ENCODE measurements at places on chromosomes 12 and 14.

DNA sequence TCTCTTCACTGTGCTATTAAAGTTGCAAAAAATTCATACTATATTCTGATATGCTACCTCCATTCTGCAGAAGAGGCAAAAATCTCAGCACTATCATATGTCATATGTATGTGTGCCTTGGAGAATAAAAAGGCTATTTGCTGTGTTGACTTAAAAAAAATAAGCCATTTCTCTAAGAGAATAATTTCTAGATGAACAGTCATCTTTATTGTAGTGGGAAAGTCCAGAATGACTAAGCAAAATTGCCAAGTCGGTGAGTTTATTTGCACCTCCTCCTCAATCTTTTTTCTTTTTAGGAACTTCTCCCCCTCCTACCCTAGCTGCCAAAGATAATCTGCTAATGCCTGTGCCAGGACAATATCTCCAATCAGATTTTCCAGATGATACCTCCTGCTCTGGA lies 353.8 kb upstream of the FAR2 start:
- DNase-seq = no peak

- DNase-seq = no peak
These were observed 89.3 kb upstream of the DHRS4 start for GRCh38 chr14:23864259-23864658.

DNA sequence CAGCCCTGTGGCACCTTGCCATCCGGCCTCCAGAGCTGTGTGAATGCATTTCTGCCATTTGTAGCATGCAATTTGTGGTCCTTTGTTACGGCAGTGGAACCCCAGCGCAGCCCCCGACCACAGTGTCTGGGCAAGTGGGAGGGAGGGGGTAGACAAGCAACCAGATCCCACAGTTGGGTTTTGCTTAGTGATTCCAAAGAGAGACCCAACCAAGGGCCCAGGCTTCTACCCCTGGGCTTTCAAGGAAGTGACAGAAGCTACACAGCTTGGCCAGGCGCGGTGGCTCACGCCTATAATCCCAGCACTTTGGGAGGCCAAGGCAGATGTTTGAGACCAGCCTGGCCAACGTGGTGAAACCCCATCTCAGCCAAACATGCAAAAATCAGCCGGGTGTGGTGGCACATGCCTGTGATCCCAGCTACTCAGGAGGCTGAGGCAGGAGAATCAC lies 17.8 kb downstream of the ZBTB42 start:
- no peak for DNase-seq

DNA sequence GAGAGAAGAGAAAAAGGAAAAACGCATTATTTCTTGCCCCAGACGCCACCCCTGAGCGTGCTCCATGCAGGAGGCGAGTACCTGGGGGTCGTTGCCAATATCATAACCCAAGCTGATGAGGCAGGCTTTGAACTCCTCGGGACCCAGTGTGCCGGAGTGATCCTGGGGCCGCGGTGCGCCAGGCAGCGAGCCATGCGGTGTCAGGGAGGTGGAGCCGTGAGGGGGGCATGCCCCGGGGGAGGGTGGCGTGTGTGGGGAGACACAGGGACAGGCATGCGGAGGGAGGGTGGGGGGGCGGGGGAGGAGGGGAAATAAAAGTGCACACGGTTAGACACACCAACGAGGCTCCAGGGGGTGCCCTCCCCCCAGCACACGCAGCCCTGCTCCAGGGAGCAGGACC lies 86.0 kb upstream of the ZFP36L1 start:
- DNase-seq = no peak

DNA sequence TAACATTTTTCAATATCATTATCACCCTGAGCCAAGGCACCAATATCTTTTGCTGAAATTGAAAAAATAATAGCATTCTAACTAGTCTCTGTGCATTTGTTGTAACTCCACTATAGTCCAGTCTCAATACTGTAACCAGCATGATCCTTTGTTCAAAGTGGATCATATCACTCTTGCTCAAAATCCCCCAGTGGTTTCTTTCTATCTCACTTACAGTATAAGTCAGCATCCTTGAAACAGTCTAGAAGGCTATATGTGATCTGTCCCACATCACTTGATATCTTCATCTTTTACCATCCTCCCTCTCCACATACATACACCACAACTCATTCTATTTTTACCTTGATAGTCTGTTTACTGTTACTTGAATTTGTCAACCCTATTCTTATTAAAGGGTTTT lies 435.7 kb downstream of the CCER1 start:
- no peak for DNase-seq

GRCh38 chr14:104781271-104782077 lies 14.1 kb downstream of the AKT1 start:
- no peak for DNase-seq

GRCh38 chr12:96879301-96879700 lies 27.8 kb upstream of the NEDD1 start:
- no peak for DNase-seq

DNA sequence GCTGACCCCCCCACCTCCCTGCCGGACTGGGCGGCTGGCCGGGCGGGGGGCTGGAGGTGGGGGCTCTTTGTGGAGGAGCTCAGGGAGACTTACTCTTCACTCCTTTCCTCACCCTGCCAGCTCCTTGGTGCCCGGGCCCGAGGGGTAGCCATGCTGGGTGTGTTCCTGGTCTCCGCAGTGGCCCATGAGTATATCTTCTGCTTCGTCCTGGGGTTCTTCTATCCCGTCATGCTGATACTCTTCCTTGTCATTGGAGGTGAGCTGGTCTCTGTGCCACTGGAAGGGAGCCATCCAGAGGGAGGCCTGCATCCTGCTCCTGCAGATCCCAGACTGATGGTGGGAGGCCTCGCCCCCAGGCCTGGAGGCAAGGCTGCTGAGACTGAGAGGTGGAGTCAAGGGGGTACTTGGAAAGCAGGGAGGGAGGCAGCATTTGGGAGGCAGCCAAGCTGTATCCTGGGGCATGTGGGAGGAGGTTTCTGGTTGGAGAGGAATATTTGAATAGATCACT lies 19.7 kb downstream of the SOAT2 start:
- no peak for DNase-seq

DNA sequence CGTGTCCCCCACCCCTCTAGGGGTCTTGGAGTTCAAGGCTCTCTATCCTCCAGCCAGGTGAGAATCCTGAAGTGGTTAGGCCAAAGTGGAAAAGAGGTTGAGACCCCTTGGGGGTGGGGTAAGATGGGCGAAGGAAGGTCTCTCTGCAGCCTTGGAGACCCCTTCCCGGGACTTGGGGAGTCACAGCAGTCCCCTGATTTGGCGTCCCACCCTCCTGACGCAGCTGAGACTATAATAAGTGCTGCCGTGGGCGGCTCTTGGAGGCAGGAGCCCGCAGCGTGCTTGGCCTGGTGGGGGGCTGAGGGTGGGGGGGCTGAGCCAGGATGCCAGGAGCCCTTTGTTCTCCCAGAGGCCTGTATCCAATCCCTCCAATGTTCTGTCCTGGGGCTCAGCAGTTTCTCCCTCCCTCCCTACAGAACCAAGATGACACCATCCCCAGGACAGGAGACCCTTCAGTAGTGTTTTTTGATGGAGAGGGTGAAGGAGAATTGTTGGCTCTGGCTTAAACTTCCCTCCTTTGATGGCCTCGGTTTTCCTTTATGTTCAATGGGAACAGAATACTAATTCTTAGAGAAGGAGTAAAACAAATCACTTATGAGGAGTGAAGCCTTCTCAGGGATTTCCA lies 1.5 kb upstream of the AGAP2 start:
- no peak for DNase-seq

- DNase-seq = no peak
These were observed 71.7 kb upstream of the ETV6 start for GRCh38 chr12:11577658-11578260.

- DNase-seq = no peak
These were observed 35.9 kb downstream of the FLRT2 start for GRCh38 chr14:85565862-85566296.

- DNase-seq = no peak
These were observed 12.8 kb downstream of the BAG5 start for GRCh38 chr14:103549361-103550311.

- DNase-seq = no peak
These were observed 27.4 kb upstream of the TSPAN9 start for GRCh38 chr12:3049611-3050249.

- no peak for DNase-seq
These were observed 369.3 kb downstream of the VRK1 start for GRCh38 chr14:97166497-97166896.

DNA sequence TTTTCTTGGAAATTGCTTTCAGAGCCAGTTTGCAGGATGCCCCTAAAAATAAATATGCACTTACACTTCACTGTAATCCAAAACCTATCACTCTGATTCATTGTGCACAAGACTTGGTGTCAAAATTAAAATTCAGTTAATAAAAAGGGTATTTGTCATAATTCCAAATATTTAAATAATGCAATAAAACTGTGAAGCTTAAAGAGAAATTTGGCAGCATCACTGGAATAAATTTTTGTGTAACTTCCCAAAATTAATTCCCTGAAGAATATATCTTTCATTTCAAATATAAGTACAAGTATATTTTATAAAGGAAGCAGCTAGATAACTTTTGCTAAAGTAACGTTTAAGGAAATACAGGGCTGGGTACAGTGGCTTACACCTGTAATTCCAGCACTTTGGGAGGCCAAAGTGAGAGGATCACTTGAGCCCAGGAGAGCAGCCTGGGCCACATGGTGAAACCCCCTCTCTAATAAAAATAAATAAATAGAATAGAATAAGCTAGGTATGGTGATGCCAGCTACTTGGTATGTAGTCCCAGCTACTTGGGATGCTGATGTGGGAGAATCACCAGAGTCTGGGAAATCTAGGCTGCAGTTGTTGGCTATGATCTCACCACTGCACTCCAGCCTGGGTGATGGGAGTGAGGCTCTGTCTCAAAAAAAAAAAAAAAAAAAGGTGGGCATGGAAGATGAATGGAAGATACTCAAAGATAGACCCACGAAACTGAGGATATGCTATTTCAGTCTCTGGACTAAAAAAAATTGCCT lies 233.8 kb downstream of the FBXL14 start:
- DNase-seq = no peak

- no peak for DNase-seq
These were observed 47.6 kb downstream of the ADIPOR2 start for GRCh38 chr12:1738446-1738845.

DNA sequence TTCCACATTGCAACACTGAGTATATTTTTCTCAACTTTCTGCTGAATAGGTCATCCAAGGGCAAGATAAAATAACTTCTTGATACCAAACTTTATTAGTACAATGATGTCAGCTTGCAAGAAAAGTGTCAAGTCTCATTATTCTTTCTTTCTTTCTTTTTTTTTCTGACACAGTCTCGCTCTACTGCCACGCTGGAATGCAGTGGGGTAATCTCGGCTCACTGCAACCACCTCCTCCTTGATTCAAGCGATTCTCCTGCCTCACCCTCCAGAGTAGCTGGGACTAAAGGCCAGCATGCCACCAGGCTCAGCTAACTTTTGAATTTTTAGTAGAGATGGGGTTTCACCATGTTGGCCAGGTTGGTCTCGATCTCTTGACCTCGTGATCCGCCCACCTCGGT lies 523.4 kb downstream of the FSCB start:
- DNase-seq = no peak

DNA sequence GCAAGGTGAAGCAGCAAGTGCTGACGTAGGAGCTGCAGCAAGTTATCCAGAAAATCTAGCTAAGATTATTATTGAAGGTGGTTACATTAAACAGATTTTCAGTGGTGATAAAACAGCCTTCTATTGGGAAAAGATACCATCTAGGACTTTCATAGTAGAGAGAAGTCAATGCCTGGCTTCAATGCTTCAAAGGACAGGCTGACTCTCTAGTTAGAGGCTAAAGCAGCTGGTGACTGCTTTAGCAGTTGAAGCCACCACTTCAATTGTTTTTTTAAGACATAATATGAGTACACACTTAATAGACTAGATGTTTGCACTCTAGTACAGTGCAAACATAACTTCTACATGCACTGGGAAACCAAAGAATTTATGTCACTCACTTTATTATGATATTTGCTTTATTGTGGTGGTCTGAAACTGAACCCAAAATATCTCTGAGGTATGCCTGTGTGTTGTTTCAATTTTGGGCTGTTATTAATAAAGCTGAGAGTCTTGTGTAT lies 1026.9 kb upstream of the FOXG1 start:
- no peak for DNase-seq

DNA sequence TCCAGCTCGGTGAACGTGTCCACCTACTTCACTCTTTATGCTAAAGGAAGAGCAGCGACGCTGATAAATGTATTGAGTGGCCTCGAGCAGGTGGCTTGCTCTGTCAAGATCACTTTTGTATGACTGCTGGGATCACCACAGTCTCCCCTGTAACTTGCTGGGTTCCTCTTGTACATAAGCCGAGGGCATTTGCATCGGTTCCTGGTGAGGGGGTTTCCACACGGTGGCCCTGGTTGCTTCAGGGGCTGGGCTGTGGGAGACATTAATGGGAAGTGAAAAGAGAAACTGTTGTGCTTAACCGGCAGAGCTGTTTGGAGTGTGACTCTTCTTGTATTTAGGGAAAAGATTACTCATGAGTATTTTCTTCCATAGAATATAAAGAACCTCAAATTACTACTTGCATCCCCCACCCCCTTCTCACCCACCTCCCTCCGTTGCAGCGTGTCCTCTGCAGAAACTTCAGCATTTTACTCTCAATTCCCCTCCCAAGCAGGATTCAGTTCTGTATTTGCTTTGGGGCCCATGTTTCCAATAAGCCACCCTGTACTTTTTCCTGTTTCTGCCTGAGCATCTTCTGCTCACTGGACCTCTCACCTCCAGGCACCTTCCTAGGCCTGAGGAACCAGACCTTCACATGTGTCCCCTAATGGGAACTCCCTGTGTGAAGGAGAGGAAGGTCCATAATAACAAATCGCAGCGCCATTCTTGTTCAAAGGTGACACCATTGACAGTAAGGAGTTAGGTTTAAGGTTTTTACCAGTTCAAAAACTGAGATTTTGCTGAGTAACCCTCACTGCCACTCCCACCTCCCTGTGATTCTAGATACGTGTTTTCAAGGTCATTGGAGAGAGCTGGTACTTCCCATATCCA lies 187.0 kb downstream of the ETV6 start:
- no peak for DNase-seq

GRCh38 chr12:69366796-69367195 lies 7.3 kb downstream of the YEATS4 start:
- no peak for DNase-seq

DNA sequence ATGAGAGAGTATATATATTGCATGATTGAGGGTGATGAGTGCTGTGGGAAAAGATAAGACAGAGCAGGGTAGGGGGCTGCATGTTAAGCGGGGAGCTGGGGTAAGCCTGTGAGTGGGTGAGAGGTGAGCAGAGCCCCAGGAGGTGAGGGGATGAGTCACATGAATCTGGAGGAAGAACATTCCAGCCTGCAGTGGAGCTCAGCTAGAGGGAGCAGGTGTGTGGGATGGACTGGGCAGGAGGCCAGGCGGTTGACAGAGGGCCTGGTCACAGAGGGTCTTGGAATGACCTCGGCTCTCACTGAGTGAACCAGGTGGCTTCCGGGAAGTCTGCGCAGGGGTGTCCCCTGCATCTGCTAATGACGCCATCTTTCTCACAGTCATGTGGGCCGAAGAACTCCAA lies 44.4 kb downstream of the GIT2 start:
- DNase-seq = no peak

- no peak for DNase-seq
These were observed 166.7 kb downstream of the KCNA5 start for GRCh38 chr12:5210179-5210922.

GRCh38 chr12:94536040-94536965 lies 76.6 kb upstream of the CEP83 start:
- no peak for DNase-seq

- no peak for DNase-seq
These were observed 27.1 kb upstream of the MTERF2 start for GRCh38 chr12:107014055-107014454.

- DNase-seq = no peak
These were observed 448.1 kb downstream of the ADAMTS20 start for GRCh38 chr12:43103866-43104265.
